ENCODE measurements at places on chromosomes 5 and 9.
A peak's percentile ranks its signal among the peaks of the same experiment; 100 is the strongest.

DNA sequence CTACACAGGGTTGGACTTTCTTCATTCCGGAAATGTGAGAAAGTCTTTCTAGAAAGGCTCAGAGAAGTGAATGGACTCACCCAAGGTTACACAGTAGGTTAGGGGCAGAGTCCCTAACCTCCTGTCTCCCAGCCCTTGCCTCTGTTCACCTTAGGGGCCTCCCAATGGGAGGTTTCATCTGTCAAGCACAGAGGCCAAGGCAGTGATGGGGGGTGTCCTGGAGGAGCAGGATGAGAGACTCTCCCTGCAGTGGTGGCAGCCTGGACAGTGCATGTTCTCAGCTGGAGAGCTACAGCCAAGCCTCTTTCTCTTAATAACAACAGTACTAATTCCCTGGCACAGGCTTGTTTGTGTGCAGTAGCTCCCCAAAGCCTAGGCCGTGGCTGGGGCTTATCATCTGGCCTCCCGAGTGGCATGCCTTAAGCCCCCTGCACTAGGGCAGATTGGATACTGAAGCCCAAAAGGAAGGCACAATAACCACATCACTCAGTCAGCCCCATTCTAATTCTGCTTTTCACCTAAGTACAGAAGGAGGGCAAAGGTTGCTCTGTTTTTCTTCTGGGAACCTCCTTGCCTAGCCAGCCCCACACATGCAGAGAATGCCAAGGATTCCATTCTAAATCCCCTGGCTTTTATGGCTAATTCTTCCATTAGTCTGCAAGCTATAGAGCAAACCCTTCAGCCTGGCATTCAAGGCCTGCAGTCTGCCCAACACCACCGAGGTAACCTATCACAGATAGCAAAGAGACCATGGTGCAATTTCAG lies 50.2 kb upstream of the XPA start:
- no peak for DNase-seq

DNA sequence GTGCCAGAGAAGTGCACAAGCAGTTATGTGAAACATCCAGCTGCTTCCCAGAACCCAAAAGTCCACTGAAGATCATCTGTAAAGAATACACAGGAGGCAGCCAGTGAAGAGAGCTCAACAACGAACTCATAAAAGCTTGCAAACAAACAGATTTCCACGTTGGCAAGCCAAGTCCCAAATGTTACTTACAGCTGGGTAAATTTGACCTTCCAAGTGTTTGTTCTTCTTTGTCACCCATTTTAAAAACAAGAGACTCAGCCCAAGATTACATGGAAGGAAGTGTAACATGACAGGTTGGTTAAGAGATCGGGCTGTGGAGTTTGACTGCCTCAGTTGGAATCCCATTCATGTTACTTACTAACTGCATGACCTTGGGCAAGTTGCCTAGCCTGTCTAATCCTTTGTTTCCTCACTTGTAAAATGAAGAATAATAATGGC lies 174.9 kb upstream of the PAPPA start:
- DNase-seq: no peak

GRCh38 chr5:80143491-80143890 lies 108.3 kb downstream of the THBS4 start:
- no peak for DNase-seq

- DNase-seq: no peak
Observed at GRCh38 chr5:124669956-124670721, 76.3 kb downstream of the ZNF608 start.

DNA sequence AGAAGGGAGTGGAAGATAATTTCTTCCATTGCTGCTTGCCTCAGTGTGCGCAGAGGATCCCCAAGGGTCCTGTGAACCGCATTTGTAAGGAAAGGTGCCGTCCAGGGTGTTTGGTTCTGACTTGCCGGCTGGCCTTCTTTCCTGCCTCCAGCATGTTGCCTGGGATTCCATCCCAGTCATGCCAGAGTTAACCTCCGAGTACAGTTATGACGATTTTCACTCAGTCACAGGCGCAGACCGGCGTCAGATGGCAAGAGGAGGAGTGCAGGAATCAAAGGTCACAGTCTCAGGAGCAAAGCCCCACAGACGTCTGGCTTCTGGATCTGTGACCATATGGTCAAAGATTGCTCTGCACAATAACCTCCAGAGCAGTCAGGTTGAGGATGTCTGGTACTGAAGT lies 5.9 kb upstream of the GADD45G start:
- DNase-seq: no peak

DNA sequence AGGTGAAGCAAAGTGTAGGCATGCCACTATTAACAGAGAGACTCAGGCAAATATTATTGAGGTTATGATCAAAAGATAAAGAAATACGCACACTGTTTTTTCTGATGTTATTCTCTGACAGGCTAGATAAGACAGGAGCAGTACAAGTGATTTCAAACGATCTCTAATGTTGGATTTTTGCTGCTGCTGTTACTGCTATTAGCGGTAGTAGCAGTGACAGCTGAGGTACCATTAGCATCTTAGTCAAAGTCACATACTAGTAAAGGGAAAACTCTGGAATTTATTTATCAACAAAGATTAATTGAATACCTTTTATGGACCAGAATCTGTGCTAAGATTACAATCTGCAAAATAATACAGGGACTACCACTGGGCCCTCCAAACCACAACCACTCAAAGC lies 362.4 kb upstream of the CDH6 start:
- no peak for DNase-seq

DNA sequence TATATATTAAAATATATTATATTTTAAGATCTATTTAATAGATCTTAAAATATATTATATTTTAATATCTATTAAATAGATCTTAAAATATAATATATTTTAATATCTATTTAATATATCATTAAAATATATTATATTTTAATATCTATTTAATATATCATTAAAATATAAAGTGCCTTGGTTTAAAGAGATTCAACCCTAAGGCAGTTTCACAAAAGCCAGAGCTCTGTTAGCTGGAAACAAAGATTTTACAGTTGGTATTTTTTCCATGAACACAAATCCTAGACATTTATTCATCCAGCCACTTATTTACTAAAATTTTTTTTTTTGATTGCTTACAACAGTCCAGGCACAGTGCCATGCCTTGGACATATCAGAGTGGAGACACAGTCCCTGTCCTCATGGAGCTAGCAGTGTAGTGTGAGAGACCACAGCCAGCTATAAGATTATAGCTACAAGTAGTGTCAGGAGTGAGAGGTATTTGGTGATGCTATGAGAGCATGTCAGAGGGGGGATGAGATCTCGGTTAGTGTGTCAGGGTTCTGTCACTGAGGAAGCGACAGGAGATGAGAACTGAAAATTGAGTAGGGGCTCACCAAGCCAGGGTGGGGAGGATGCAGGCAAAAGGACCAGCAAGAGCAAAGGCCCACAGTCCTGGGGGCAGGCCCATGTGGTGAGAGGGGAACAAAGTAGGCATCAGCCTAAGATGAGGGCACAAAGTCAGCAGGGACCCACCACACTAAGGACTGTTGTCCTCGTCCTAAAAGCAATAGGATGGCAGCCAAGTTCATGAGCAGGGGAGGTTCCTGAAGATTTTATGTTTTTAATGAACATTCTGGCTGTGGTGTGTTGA lies 74.5 kb downstream of the FBXO38 start:
- DNase-seq: no peak

DNA sequence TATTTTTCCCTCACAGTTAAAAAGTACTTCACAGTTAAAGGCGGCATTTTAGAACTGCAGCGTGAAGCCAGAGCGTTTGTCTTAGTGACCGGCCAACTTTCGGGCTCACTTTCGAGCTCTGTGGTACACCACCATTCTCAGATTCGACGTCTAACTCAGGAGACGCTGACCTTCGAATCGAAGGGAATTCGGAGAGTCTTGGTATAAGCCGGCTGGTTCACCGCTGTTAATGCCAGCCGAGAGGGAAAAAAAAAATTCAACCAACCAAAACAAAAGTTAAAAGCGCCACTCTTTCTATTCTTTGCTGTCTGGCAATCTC lies 544 bp upstream of the SNX24 start:
- no peak for DNase-seq

GRCh38 chr9:80789831-80790230 lies 899.5 kb downstream of the TLE1 start:
- DNase-seq: no peak

- no peak for DNase-seq
Observed at GRCh38 chr9:110329639-110330230, 7.9 kb downstream of the TXNDC8 start.

DNA sequence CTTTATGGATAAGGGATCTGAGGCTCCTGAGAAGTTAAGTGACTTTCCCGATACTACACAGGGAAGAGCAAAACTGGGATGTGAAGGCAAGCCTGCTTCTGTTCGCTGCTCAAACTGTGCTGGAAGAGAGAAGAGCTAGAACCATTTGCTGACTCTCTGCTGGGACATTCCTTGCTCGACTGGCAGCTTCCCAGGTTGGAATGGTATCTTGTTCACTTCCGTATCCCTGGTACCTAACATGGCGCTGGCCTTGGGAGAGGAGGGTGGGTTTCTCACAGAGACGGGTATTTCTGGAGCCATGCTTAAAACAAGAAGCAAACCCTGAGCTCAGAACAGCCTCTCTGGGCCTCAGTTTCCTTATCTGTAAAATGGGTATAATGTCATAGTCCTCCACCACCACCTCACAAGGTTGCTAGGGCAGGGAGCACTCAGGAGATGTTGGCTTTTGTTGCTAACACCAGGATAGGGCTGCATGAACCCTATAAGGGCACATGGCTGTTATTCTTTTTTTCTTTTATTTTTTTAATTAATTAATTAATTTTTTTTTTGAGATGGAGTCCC lies 68.0 kb upstream of the STXBP1 start:
- DNase-seq: no peak

DNA sequence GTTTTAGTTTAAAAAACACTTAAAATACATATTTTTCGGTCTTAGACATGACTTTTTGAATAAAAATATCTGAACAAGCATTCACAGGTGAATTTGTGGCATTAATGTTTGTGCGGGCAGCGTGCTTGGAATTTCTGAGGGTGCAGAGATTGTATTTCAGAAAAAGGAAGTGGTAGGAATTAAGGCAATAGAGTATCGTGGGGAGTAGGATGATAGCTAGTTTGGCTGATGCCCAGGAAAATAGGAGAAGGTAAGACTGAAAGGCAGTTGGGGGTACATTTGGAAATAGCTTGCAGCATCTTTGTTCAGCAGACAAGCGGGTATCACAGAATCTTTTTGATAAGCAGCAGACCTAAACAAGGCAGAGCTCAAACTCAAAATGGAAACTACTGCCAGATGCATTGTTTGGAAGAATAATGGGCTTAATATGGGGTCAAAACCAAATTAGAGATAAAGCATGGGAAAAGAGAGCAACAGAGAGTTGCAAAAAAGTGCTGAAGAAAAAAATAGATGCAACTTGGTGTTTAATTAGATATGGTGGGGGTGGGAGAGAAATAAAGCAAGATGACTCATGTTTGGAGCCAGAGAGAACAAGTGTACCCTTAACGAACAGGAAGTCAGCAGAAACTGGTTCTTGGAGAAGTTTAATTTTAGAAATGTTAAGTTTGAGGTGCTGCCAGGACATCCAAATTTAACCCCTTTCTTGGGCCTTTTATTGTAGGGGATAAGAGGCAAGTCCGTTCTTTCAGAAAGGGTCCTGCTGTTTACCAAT lies 85.7 kb upstream of the ARRDC3 start:
- no peak for DNase-seq

- no peak for DNase-seq
Observed at GRCh38 chr5:157562111-157562581, 13.4 kb downstream of the ADAM19 start.

DNA sequence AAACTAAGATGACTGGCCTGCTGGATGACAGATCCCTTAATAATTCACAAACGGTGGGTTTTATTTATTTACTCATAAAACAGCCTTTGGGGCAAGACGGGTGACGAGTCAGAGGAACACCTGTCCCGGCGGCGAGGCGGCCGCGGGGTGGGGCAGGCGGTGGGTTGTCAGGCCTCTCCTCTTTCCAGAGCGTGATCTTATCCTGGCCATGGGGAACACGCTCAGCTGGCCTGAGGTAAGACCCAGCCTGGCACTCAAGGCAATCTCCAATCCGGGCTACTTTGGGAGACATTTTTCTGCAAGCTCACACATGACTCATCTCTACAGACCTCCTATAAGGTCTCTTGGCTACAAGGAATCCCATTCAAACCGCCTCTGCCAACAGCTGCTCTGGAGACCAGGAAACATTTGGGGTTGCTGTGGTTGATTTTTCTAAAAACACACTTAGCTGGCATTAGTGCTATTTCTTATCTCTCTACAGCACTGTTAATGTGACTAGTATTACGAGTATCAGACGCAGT lies 6.3 kb downstream of the RAPGEF1 start:
- DNase-seq: no peak

GRCh38 chr5:8081179-8081578 lies 212.2 kb downstream of the MTRR start:
- DNase-seq: no peak

DNA sequence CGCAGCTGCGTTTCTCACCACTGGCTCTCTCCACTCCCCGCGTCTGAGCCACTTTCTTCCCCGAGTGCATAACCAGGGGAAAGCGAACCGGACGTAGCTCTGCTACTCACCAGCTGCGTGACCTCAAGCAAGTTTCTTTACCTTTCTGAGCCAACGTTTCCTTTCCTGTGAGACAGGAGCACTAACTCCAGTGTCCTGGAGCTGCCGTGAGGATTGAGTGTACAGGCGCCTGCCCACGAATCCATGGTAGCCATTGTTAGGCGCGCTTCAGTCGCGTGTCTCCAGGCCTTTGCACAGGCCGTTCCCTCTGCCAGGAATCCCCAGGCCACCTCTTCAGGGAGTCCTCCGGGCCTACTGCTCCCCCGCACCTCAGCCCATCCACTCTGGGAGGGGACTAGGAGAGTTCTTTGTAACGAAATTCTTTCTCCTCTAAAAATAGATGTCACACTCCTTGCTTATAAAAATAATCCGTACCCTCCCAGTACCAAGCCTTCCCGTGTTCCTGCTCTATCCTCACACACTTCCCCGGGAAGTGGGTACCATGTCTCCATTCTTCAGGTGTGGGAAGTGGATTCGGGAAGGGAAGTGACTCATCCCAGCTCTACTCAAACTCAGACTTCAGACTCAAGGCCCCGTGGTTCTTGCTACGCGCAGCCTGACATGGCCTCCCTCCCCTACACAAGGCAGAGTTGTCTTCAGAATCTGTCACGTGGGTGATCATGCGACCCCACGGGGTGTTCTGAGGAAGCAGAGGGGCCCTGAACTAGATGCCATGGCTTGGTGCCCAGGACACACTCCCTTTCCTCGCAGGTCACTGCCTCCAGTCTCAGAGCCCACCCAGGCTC lies 16.1 kb upstream of the CRB2 start:
- DNase-seq: peak; percentile 17

- DNase-seq: no peak
Observed at GRCh38 chr9:15277400-15278090, 29.5 kb downstream of the TTC39B start.

Measured in stimulated activated CD8-positive, alpha-beta memory T cell treated with anti-CD3 and anti-CD28 coated beads, Interleukin-4, amount 100 ng/mL, for 1 hour (primary cell).